Aorta (tissue), 5 donors: ENCODE measurements at places on chromosomes 7 and 10.

DNA sequence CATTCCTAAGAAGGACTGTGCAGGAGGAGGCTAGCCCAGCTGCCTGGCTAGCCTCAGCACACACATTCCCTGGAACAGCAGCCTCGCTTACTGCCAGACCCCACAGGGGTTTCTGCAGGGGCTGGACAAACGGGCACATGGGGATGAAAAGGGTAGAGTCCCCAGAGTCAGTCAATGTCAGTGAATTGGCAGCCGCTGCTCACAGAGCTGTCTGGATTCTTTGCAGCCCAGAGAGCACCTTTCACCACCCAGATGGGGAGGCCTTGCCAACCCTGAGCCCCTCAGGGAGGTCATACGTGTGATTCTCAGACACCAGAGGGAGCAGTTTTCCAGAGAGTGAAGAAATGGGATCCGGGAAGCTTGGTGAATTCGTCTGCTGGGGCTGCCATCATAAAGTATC is 143.3 kb downstream of the KCNMA1 start:
- DNase-seq: no peak

- no peak for DNase-seq
Observed at GRCh38 chr10:86830043-86830591, 73.7 kb downstream of the BMPR1A start.

GRCh38 chr7:22841954-22842353 is 19.3 kb upstream of the TOMM7 start:
- no peak for DNase-seq

- DNase-seq: no peak
Observed at GRCh38 chr7:49333180-49333881, 409.0 kb downstream of the CDC14C start.

- DNase-seq: no peak
Observed at GRCh38 chr10:60099998-60100747, 193.8 kb upstream of the CCDC6 start.
